ENCODE measurements at places on chromosomes 4 and X. TPM values are rescaled to one million over a fixed set of nuclear protein-coding genes. Genes with fewer than 3 reads are reported as not detected.

- H3K36me3 ChIP-seq, result no peaks in the 10 kb centered on the region
- H3K4me1 ChIP-seq, result no peaks in the 10 kb centered on the region
- DNase-seq, result no peak
Observed at GRCh38 chr4:46730075-46730474, 179.0 kb downstream of the COX7B2 start.

Gene CYTL1
- 0.97 TPM for total RNA-seq

DNA sequence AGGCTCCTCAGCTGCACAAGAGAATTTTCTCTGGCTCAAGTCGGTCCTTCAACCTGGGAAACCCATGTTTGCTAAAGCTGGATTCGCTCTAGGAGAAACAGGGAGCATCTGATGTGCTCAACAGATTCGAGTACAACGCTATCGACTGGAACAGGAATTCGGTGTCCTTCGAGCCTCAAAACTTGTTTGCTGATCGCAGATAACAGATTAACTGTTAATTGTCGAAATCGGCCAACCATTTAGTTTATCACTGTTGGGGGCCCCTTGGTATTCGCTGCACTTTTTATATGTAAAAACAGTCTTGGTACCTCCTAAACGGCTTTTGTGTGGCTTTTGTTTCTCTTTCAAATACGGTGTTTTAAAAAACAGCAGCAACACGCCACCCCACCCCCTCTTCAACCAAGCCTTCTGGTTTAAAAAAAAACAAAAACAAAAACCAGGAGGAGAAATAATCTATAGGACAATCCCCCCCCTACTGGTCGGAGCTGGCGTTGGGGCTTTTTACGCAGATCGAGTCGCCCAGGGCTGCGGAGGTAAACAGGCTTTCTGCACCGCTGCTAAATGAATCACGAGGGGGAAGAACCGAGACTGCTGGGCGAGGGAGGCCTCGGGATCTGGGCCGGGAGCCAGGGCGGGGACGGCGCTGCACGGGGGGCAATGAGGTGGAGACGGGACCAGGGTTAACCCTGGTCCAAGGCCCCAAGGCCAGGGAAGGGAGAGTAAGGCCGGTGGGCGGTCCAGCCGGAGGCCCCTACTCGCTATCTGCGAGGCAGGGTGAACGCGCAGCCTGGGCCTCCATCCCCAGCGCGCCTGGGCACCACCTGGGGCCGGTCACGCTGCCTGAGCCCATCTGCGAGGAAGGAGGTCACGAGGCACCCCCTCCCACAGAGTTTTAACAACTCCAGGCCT lies 71.7 kb upstream of the BCOR start:
- H3K4me3 ChIP-seq, result no peak overlapping the region
- DNase-seq, result peak; percentile 61
- peaks cover 18% of the 10 kb centered on the region for H3K4me1 ChIP-seq
- H3K36me3 ChIP-seq, result no peaks in the 10 kb centered on the region
- peaks cover 33% of the 10 kb centered on the region for H3K27me3 ChIP-seq

Gene CPE
- 37.9 TPM for total RNA-seq

- no peak for DNase-seq
- H3K4me3 ChIP-seq, result no peak overlapping the region
- no peaks in the 10 kb centered on the region for H3K36me3 ChIP-seq
Observed at GRCh38 chrX:132034648-132035047, 11.5 kb downstream of the STK26 start.

Gene MAGEA2
- not detected for total RNA-seq

DNA sequence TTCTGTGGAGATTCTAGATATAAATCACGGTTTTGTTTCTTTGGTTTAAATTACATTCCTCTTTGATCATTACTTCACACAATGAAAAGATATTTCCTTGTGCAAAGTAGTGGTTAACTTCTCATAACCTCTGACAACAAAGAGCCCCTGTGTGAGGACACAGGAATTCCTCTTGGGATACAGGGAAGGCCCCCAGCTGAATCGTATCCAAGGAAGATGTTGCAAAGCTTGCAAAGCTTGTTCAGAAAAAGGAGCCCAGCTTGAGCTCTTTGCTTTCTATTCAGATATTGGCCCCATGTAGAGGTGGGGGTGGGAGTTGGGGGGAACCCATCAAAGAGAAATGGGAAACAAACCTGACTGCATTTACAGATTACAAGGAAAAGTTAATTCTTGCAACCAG lies 145.7 kb downstream of the RELL1 start:
- no peak overlapping the region for H3K4me3 ChIP-seq
- H3K27ac ChIP-seq, result no peak overlapping the region
- DNase-seq, result no peak
- H3K27me3 ChIP-seq, result no peaks in the 10 kb centered on the region
- no peaks in the 10 kb centered on the region for H3K4me1 ChIP-seq

- H3K27me3 ChIP-seq, result peaks cover 14% of the 10 kb centered on the region
- no peak overlapping the region for H3K4me3 ChIP-seq
- H3K36me3 ChIP-seq, result no peaks in the 10 kb centered on the region
Observed at GRCh38 chrX:153060095-153060445, 3.8 kb downstream of the PNMA3 start.

Gene RS1
- total RNA-seq, result 5.2 TPM

Gene FGFBP2
- 1.8 TPM for total RNA-seq

DNA sequence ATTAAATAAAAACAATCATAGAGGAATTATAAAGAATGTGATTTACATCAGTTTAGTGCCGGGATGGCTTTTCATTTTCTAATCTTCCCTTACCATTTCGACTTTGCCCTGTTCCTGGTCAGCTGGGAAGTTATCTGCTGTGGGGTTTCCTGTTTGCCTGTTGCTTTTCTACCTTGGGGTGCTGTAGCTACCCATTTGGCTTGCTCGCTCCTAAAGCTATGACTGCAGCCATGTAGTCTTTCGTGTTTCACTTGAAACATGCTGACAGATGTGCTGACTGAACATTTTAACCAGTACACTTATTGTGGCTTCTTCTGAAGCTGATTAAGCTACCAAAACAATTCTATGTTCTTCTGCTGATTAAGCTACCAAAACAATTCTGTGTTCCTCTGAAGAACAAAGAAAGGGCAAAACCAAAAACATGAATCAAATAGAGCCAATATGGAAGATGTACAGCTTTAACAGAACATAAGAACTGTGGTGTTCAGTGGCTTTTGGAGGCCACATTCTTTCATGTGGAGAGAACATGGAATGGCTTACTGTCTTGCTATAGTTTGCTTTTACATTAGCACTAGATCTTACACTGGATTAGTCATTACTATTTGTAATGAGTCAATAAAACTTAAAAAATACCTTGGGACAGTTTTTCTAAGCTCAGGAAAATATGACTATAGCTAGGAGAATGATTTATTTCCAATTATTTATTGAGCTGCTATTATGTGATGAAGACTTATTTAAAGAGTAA lies 440.4 kb downstream of the SPRY1 start:
- no peak overlapping the region for H3K4me3 ChIP-seq
- no peaks in the 10 kb centered on the region for H3K4me1 ChIP-seq
- no peak overlapping the region for H3K27ac ChIP-seq

GRCh38 chr4:117801756-117802155 lies 232.5 kb upstream of the NDST3 start:
- H3K4me3 ChIP-seq, result no peak overlapping the region
- H3K4me1 ChIP-seq, result no peaks in the 10 kb centered on the region

Gene OPN1LW
- total RNA-seq, result not detected

Gene TSPYL2
- 46.0 TPM for total RNA-seq

Gene ASB5
- not detected for total RNA-seq

Gene SYTL5
- total RNA-seq, result 0.30 TPM

DNA sequence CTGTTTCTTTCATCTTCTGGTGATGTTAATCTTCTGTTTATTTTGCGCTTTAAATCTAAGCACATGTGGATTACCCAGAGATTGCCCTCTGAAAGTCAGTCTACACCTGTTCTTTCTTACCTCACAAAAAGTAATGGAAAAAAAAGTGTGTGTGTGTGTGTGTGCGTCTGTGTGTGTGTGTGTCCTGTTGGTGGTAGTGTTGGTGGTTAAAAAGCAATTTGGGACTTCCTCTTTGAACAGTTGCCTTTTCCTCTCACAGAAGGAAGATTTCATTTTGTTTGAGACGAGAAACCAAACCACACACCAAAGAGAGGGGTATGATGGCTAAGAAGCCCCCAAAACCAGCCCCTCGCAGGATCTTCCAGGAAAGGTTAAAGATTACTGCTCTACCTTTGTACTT lies at the start of gene STAP1:
TSS of gene STAP1 (plus strand) at position 235 of the 400 bp plus-strand sequence. CDS start at position 318, 83 bp downstream.
- no peaks in the 10 kb centered on the region for H3K27me3 ChIP-seq
- DNase-seq, result no peak
- no peaks in the 10 kb centered on the region for H3K36me3 ChIP-seq
- no peaks in the 10 kb centered on the region for H3K4me1 ChIP-seq

- no peak for DNase-seq
- H3K4me1 ChIP-seq, result no peaks in the 10 kb centered on the region
- no peak overlapping the region for H3K4me3 ChIP-seq
- H3K36me3 ChIP-seq, result peaks cover 11% of the 10 kb centered on the region
- no peak overlapping the region for H3K27ac ChIP-seq
Observed at GRCh38 chr4:174496631-174497432, 25.5 kb downstream of the HPGD start.

Gene LANCL3
- total RNA-seq, result 0.84 TPM

Gene RBM3
- total RNA-seq, result 129 TPM

DNA sequence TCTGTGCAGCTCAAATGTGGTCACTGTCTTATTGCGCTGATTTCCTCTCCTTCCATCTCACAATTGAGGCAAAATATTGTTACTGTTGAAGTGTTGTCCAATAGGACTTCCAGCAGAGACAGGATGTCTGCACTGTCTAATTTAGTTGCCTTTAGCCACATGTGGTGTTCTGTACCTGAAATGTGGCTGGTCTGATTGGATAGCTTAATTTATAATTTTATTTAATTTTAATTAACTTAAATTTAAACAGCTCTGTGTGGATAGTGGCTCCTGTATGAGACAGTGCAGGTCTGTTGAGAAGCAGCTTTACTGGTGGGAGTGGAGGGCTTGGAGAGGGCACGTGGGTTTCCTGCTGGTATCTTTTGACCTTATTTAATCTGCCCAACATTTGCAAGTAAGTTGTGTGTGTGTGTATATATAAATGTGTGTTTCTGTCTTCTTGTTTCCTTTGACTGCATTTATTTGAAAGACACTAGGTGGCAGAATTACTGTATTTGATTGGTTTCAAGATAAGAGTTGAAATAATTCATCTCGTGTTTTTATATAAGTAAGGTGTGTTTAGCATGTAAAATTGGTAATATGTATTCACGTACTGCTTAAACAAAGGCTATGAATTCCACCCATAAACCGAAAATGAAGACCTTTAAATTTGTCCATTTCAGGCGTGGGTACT lies 55.3 kb upstream of the MSANTD1 start:
- H3K4me1 ChIP-seq, result peaks cover 7% of the 10 kb centered on the region
- H3K27me3 ChIP-seq, result no peaks in the 10 kb centered on the region
- no peak overlapping the region for H3K27ac ChIP-seq
- peaks cover 13% of the 10 kb centered on the region for H3K36me3 ChIP-seq
- DNase-seq, result no peak
- no peak overlapping the region for H3K4me3 ChIP-seq

DNA sequence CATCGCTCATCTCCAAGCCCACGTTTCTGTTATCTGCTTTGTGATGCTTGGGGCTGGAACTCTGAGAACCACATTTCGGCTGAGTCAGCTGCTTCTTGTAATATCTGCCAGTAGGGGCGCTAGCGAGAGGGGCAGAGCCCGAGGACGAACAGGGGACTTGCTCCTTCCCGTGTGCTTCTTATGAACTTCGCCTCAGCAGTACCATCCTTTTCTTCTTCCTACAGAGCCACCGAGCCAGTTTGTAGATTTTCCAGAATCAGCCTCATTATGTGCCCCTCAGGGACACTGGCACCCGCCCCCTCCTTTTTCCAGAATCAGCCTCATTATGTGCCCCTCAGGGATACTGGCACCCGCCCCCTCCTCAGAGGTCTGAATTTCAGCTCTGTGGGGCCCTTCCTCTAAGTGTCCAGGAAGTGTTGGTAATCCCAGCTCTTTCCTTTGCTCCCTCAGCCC lies 441.7 kb upstream of the RASGEF1B start:
- H3K36me3 ChIP-seq, result no peaks in the 10 kb centered on the region
- H3K4me1 ChIP-seq, result no peaks in the 10 kb centered on the region
- H3K4me3 ChIP-seq, result no peak overlapping the region
- no peak for DNase-seq
- no peak overlapping the region for H3K27ac ChIP-seq

GRCh38 chr4:125789023-125789422 lies 474.3 kb downstream of the FAT4 start:
- H3K4me1 ChIP-seq, result no peaks in the 10 kb centered on the region
- H3K27me3 ChIP-seq, result no peaks in the 10 kb centered on the region
- H3K36me3 ChIP-seq, result no peaks in the 10 kb centered on the region
- DNase-seq, result no peak
- H3K4me3 ChIP-seq, result no peak overlapping the region

Gene MAGEA9
- total RNA-seq, result not detected

Gene OPRPN
- total RNA-seq, result not detected

Gene SRD5A3
- 15.6 TPM for total RNA-seq

GRCh38 chr4:178275671-178276360 lies 833.6 kb upstream of the AGA start:
- DNase-seq, result no peak
- no peak overlapping the region for H3K4me3 ChIP-seq
- no peaks in the 10 kb centered on the region for H3K27me3 ChIP-seq

Gene CT45A8
- total RNA-seq, result not detected

Gene CYSLTR1
- 3.0 TPM for total RNA-seq

Gene PABPC1L2A
- total RNA-seq, result not detected

DNA sequence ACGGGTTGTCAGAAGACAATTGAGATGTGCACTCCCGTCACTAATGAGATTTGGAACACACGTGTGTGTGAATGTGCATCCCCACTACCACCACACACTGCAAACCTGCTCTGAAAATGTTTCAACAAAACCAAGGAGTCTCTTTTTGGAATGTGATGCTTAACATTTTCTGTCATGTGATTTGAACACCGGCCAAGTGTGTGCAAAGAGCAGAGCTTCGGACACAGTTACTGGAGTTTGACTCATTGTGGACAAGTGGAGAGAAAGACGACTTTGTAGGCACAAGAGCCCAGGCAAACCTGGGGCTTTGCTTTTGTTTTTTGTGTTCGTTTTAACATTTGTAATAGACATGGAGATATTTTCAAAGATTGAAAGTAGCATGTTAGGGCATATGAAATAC lies 49.2 kb downstream of the CCKAR start:
- no peaks in the 10 kb centered on the region for H3K4me1 ChIP-seq
- no peak overlapping the region for H3K27ac ChIP-seq
- no peak overlapping the region for H3K4me3 ChIP-seq
- H3K27me3 ChIP-seq, result no peaks in the 10 kb centered on the region

- peaks cover 31% of the 10 kb centered on the region for H3K4me1 ChIP-seq
- no peak overlapping the region for H3K4me3 ChIP-seq
- no peak overlapping the region for H3K27ac ChIP-seq
- H3K36me3 ChIP-seq, result no peaks in the 10 kb centered on the region
- DNase-seq, result no peak
- no peaks in the 10 kb centered on the region for H3K27me3 ChIP-seq
Observed at GRCh38 chr4:87060957-87061356, 126.1 kb downstream of the AFF1 start.

- DNase-seq, result no peak
- H3K4me1 ChIP-seq, result no peaks in the 10 kb centered on the region
- no peaks in the 10 kb centered on the region for H3K36me3 ChIP-seq
Observed at GRCh38 chrX:134660627-134661026, 2.4 kb upstream of the PLAC1 start.

DNA sequence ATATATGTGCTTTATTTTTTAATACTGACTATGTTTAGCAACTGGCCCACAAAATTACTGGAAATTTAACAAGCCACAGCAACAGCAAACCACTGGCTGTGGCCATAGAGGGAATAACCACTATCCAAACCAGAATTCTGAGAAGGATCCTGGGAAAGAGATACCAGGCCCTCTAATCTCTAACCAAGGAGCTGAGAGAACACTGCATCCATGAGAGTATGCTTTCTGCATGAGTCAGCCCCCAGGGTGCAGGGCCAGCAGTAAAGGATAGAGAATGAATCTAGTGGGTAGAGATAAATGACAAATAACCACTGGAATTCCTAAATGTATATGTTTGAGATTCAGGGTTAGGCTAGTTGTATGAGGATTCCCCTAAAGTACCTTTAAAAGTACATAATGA lies 221.8 kb downstream of the KIT start:
- DNase-seq, result no peak
- no peak overlapping the region for H3K4me3 ChIP-seq
- H3K36me3 ChIP-seq, result no peaks in the 10 kb centered on the region
- H3K27me3 ChIP-seq, result no peaks in the 10 kb centered on the region

Measured in upper lobe of left lung (tissue), 6 donors.